SW480 (cell line): ENCODE measurements at places on chromosomes 4 and X.

DNA sequence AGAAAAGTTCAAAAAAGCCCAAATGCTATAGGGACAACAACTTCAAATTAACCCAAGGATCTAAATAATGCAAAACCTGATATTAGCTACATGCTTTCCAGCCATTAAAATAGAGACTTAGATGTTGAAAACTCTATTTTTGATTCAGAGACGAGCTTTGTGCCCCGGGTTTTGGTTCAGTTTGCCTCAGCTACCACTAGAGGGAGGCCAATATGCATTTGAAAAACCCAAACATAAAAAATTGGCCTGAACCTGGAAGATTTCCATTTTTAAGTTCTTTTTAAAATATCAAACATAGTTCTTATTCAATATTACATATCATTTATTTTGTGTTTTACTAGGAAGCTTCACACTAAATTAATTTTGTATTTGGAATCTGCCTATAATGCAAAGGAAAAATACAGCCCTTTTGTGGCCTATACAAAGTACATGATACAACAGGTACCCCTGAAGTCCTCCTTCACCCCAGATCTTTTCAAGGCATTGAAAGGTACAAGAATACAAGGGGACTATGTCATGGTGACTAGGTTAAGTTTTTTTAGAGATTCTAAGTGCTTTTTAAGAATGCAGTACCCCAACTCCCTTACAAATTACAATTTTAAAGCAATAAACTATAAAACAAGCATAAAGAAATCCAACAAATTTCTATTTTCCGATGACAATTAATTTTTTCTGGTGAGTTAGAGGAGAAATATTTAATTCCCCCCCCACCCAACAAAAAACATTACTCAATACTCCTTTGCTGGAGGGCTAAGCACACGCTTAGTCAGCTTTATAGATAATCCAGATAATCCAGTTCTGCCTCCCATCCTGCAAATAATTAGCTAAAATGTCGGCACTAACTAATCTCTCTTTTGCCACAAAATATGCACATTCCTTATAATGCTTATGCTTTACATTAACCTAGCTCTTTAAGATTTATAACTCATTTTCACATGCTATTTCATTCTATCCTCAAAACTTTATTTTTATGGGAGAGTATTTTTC, 97.7 kb upstream of the PTPN13 start:
- DNase-seq, result peak; percentile 7

- no peak for DNase-seq
These were observed 29.6 kb upstream of the NUDT6 start for GRCh38 chr4:122952028-122952427.

GRCh38 chr4:21872101-21872500, 76.5 kb downstream of the KCNIP4 start:
- DNase-seq, result no peak

DNA sequence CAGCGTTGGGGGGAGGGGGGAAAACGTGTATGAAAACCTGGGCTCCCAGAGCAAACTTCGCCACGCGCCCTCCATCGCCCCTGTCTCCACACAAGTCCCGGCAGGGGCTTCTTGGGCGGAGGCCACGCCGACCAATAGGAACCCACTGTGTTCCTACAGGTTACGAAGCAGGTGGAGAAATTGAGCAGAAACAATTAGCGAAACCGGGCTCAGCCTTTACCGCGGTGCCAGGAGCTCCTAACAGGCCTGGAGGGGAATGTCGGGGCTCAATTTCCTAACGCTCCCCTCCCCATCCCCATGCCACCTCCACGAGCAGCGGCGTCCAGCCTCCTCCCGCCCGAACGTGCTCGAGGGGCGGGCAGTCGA, 589 bp upstream of the KIT start:
- no peak for DNase-seq

DNA sequence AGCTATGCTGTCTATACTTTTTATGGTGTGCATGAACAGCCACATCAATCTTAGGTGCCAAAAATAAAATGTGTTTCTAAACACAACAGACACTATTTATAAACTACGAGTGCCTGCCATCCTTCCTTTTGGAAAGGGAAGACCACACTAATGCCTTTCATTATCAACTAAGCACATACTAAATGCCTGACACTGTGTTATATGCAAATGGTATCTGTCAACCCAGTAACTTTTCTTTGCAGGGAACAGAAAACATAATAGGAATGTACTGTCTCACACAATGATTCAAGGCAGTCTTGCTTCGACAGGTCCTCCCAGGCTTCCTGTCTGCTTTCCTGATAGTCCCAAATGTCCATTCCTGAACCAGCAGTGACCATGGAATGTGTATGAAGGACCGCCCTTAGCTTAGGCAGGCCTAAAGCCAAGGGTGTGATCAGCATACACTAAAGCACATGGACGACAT, 43.8 kb downstream of the ADGRA3 start:
- no peak for DNase-seq

GRCh38 chr4:83748711-83749110, 212.8 kb downstream of the GPAT3 start:
- no peak for DNase-seq

DNA sequence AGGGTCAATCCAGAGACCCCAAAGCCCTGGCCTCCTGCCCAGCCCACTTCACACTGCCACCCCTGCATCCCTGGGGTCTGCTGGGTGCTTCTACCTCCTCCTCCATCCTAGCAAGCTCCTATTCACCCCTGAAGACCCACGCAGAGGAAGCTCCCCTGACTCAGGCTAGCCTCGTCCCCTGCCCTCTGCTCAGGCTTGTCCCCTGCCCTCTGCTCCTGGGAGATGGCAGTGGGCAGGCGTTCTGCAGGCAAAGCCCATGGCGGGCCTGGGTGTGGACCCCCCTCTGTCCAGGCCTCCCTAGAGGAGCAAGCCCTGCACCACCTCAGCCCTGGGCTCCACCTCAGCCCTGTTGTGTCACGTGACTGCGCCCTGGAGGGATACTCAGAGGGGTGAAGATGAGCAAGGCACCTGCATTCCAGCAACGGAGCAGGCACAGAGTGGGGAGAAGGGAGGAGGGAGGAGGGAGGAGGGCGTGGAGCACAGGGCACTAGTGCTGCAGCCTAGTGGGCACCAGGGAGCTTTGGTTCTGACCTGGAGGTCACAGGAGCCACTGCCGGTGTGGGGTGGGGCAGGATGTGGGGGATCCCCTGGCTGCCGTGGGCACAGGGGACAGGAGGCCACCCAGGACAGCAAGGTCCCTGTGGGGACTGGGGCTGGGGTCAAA, 27.6 kb upstream of the FGFR3 start:
- DNase-seq, result peak; percentile 41

- DNase-seq, result no peak
These were observed 636.5 kb upstream of the SLIT2 start for GRCh38 chr4:19615086-19615689.

GRCh38 chr4:27094783-27095182, 234.1 kb downstream of the STIM2 start:
- DNase-seq, result no peak

- no peak for DNase-seq
These were observed at the start of gene FAM133A for GRCh38 chrX:93673869-93674271. Gene FAM133A, plus strand, starts transcription at chrX:93674206. Its CDS starts 35,214 bp downstream, at chrX:93709420.

DNA sequence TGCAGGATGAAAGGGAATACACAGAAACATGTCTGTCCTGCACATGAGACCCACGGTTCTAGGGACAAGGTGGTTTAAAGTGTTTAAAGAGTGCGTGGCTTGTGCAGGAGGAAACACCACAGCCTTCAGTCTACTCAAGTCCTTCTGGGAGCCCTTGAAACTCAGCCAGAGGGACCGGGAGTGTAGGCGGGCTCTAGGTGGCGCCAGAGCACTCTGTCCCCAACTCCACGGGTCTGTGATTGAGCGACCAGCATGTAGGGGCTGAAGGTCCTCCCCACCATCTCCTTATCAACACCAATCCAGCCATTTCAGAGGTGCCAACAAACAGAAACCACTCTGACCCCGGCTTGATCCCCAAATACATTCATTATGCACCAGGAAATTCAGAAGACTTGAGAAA, 82.0 kb upstream of the CLDN34 start:
- DNase-seq, result peak; percentile 46

GRCh38 chr4:142339053-142339452, 507.0 kb downstream of the INPP4B start:
- DNase-seq, result no peak

- peak; percentile 36 for DNase-seq
These were observed 340.8 kb upstream of the KLF3 start for GRCh38 chr4:38323141-38323641.
